ENCODE measurements at places on chromosomes 2 and 18.
A peak's percentile ranks its signal among the peaks of the same experiment; 100 is the strongest.

- no peak for DNase-seq
Measured at GRCh38 chr2:151030663-151031230, 230.9 kb downstream of the RBM43 start.

DNA sequence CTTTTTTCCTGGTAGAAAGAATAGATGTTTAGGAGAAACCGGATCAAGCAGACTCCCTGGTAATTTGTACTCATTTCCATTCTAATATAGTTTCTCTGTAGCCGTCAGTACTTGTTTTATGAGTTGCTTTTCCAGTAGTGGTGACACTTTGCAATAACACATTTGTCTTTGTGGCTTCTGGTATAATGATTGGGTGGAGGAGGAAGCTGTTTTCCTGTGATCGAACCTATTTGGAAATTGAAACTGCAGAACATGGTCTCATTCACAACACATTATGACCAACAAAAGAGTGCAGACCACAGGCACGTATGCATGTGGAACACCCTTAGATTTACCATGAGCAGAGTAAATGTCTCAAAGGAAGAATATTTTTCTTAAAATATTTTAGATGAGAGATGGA lies 7.6 kb upstream of the SERPINB12 start:
- no peak for DNase-seq

- no peak for DNase-seq
Measured at GRCh38 chr18:5909125-5909524, 13.8 kb upstream of the TMEM200C start.

- no peak for DNase-seq
Measured at GRCh38 chr2:68828887-68829708, 42.1 kb downstream of the BMP10 start.

GRCh38 chr2:138060301-138060635 lies 96.0 kb downstream of the HNMT start:
- DNase-seq = no peak

DNA sequence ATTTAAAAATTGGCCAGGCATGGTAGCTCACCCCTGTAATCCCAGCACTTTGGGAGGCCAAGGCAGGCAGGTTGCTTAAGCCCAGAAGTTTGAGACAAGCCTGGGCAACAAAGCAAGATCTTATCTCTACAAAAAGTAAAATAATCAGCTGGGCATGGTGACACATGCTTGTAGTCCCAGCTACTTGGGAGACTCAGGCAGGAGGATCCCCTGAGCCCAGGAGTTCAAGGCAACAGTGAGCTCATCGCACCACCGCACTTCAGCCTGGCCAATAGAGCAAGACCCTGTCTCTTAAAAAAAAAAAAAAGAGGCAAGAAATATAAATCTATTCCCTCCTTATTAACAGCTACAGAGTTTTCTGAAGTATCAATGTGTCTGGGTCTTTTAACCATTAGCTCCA lies 51.9 kb downstream of the ESCO1 start:
- no peak for DNase-seq

DNA sequence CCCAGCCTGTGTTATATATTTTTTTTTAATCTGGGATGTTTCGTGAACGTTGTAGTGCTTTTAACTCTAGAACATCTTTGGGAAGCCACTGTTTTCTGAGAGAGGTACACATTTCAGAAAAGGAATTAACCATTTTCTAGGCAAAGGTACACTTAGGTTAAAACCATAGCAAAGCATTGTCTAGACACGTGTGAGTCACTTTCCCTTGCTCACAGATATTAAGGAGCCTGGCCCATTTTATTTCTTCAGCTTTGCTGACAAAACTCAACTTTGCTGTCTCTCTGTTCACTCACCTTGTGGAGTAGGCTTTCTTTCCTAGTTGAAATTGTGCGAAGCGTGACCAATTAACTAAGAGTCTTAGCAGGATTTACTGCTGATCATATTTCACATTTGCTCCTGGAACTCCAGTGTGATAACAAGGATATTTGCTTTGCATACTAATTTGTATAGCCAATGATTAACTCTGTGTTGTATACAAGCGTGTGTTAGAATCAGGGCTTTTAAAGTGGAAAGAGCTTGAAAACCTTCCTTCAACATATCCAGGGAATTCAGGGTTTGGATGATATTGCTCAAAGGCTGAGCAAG lies 215.0 kb upstream of the AGAP1 start:
- no peak for DNase-seq

DNA sequence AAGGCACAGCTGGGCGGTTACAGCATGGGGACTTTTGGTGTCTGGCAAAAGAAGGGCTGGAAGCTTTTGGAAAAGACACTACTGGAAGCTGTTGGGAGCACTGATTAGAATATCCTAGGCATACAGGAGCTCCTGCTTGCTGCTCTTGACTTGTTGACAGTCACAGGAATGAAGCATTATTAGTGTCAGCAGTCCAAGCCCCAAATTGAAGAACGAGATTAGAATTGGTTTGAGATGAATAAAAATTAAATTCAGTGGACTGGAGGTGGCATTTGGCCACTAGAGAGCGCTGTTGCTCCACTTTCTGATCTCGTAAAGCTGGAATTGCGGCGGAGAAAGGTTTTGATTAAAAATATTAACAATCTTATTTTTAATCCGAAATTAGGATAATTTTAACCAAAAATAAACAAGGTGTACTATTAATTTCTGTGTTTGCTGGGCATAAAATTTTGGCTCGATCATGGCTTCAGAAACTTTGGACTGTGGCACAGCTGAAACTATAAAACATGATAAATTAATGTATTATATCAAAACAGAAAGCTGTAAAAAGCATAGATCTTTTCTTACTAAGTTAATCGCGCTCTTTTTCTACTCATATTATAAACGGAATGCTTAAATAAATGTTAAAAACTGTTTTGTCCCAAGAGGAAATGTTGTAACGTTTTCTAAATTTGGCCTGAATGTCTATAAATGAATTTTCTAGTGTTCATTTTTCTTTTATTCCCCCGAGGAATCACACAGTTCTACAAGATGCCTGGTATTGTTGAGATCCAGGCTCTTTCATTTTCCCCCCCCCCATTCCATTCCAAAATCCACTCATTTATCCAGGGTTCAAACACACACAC lies 2.4 kb upstream of the HOXD8 start:
- DNase-seq = peak; percentile 74

- DNase-seq = no peak
Measured at GRCh38 chr2:20611077-20611843, 39.6 kb downstream of the HS1BP3 start.

DNA sequence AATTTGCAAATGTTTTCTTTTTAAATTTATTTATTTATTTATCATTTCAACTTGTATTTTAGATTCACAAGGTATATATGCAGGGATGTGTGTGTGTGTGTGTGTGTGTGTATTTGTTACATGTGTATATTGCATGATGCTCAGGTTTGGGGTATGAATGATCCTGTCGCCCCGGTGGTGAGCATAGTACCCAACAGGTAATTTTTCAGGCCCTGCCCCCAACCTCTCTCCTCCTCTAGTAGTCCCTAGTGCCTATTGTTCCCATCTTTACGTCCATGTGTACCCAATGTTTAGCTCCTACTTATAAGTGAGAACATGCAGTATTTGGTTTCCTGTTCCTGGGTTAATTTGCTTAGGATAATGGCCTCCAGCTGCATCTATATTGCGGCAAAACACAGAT lies 33.0 kb upstream of the KIF5C start:
- DNase-seq = no peak

- DNase-seq = no peak
Measured at GRCh38 chr2:9758741-9759140, 84.5 kb upstream of the TAF1B start.

- no peak for DNase-seq
Measured at GRCh38 chr2:168607992-168608391, 151.9 kb downstream of the CERS6 start.

GRCh38 chr18:74826572-74826971 lies 228.9 kb downstream of the ZNF407 start:
- no peak for DNase-seq

- DNase-seq = no peak
Measured at GRCh38 chr2:96530474-96531357, 5.8 kb upstream of the ARID5A start.

DNA sequence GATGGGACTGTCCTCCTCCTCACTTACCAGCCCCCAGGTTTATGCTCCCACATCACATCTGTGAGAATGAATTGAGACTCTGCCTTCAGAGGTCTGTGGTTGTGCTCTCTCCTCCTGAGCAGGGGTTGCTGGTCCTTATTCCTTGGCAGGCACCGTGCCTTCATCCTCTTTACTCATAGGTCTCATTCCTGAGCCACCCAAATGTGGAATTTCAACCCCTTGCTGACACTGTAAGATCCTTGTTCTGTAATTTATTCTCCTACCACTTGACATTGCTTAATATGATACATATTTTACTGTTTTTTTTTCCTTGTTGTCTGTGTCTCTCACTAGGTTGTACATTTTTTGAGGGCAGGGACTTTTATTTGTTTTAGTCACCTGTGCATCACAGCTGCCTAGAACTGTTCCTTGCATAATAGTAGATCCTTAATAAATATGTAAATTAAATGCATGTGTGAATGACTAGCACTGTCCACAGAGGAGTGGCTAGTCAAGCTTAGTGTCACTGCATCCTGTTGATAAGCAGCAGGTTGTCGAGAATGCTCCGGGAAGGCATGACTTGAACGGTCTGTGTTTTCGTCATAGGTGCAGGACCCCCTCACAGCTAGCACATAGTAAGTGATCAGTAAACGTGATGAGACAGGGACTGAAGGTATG lies 180.6 kb downstream of the ZNF407 start:
- no peak for DNase-seq

- no peak for DNase-seq
Measured at GRCh38 chr2:104787298-104788065, 66.4 kb upstream of the POU3F3 start.

GRCh38 chr18:70200286-70200685 lies 5.2 kb downstream of the RTTN start:
- no peak for DNase-seq

- DNase-seq = no peak
Measured at GRCh38 chr2:147913701-147914480, 69.1 kb downstream of the ACVR2A start.

DNA sequence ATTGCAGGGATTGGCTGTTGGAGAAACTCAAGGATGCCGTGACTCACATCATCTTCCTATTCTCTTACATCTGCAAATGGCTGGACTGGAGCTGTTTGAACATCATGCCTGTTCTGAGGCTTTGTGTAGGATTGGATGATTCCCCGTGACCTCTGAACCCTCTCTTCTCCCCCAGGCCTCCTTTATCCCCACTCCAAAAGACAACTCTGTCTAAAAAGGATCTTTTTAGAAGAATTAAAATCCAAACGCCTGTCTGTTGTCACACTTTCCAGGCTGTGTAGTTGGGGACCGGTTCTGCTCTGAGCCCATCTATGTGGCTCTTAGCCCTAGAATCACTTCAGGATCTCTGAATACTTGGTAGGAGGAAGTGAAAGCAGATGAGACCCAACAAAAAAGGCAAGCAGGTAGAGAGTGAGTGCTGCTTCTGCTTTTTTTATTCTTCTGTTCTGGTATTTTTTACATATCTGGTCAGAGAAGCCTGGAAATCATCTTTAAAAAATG lies 565 bp downstream of the SP140 start:
- no peak for DNase-seq

DNA sequence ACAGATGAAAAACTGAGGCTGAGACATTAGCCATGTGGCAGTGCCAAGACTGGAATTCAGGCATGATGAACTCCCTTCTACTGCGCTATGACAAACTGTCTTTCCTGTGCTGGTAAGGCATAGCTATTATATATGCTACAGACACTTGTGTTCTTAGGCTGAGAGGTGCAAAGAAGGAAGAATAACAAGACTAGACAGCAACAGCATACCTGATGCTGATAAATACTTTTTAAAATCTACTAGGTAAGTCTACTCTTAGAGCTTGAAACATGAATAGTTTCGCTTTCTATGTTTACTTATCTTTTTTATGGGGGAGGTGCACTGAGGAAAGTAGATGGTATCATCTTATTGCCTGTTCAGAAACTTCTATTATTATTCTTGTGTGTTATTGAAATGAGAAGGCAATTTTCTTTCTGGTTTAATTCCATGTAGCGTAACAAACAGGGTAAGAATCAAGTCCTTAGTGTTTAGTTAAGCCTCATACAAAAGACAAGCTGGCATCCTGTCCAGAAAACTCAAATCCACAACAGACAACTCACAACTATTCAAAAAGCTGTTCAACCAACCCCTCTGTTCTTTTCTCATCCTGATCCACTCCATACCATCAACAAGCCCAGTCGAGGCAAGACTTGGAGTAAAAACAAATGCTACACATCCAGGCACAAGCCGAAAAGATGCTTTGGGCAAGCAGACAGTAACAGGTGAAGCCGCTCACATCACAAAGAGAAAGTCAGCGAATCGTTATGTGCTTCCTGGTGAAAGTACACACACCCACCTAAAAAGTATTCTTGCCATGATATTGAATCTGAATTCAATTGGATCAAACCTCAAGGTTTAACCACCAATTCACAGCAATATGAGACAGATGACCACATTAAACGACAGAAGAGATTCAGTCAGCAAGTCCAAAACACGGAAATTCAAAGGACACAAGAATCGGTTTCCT lies 1.5 kb downstream of the TTC32 start:
- no peak for DNase-seq

DNA sequence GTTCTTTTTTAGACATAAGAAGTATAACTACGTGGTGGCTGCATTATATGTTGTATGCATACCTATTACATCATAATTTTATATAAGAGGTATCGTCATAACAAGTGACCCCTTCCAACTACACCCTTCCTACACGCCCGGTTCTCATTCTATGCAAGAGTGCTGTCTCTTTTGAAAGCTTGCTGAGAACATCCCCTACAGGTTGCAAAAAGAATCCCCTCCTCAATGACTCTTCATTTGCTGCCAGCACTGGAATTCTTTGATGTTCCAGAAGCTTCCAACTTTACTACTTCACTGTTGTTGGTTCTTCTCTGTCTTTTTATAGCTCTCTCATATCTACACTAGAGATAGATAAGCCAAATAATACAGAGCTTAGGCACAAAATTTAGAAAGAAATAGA lies 66.4 kb downstream of the CDH7 start:
- no peak for DNase-seq

- no peak for DNase-seq
Measured at GRCh38 chr18:75587131-75587530, 159.6 kb upstream of the SMIM21 start.

GRCh38 chr2:121210691-121211090 lies 74.3 kb downstream of the TFCP2L1 start:
- peak; percentile 36 for DNase-seq

- no peak for DNase-seq
Measured at GRCh38 chr18:11999429-11999828, 18.1 kb downstream of the IMPA2 start.

- DNase-seq = no peak
Measured at GRCh38 chr2:27870724-27871123, 19.5 kb downstream of the RBKS start.

DNA sequence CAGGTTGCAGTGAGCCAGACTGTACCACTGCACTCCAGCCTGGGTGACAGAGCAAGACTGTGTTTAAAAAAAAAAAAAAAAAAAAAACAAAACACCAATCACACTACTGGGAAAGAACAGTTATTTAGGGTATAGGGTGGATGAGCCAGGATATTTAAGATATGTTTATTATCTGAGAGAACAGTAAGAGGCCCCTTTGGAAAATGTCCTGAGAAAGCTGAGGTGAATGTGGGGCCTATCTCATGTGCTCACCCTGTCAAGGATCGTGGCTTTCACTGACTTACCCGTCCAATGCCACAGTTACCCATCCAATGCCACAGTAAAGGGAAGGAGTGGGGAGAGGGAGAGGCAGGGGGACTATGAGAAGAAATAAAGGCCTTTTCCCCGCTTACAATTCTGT lies 19.9 kb upstream of the ENOSF1 start:
- no peak for DNase-seq

GRCh38 chr2:130963849-130964793 lies 127.4 kb downstream of the ARHGEF4 start:
- peak; percentile 33 for DNase-seq

GRCh38 chr2:28405537-28405936 lies 12.9 kb downstream of the FOSL2 start:
- no peak for DNase-seq
